ENCODE measurements at places on chromosomes 2 and 18.
A peak's percentile ranks its signal among the peaks of the same experiment; 100 is the strongest.

DNA sequence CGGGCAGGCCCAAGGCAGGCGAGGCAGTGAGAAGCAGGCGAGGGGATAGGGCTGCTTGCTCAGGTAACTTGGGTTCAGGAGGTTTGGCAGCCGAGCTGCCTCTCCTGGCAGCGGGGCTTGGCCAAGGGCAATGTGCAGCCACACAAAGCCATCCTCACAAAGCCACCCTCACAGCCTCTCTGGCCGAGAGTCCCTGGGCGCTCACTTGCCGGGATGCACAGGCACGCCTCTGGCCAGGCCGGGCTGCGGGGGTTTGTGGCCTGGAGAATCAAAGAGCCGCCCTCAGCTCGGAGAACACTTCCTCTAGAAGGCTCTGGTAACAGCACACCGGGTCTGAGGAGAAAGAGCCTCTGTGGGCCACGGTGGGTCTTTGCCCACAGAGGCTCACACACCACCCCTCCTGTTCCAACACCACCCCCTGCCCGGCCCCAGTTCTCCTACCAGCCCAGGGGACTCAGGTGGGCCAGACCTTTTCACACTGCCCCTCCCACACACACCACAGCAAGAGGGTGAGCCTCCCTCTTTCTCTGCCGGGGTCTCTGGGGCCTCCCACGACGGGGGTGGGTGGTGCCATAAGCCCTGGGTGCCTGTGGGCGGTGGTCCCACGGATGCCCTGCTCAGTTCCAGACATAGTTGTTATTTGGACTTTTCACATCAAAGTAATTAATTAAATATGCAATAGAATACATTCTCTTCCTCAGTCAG is 186.9 kb downstream of the ZFP36L2 start:
- no peak for DNase-seq

DNA sequence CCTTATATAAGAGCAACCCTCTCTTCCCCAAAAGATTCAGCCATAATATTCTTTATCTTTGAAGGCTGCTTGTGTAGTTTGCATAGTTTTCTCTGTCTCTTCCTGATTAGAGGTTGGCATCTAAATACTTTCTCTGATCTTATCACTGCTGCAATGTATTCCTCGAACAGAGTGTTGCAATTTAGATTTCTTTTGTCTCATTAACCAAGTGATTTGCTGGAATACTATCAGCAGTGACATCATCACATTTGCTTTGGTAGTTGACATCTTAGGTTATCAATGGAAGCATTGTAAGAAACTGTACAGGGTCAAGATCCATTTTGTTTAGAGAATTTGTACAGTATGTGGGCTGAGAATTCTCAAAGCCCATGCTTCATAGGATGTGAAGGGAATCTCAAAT is 72.0 kb upstream of the NEUROD1 start:
- no peak for DNase-seq

DNA sequence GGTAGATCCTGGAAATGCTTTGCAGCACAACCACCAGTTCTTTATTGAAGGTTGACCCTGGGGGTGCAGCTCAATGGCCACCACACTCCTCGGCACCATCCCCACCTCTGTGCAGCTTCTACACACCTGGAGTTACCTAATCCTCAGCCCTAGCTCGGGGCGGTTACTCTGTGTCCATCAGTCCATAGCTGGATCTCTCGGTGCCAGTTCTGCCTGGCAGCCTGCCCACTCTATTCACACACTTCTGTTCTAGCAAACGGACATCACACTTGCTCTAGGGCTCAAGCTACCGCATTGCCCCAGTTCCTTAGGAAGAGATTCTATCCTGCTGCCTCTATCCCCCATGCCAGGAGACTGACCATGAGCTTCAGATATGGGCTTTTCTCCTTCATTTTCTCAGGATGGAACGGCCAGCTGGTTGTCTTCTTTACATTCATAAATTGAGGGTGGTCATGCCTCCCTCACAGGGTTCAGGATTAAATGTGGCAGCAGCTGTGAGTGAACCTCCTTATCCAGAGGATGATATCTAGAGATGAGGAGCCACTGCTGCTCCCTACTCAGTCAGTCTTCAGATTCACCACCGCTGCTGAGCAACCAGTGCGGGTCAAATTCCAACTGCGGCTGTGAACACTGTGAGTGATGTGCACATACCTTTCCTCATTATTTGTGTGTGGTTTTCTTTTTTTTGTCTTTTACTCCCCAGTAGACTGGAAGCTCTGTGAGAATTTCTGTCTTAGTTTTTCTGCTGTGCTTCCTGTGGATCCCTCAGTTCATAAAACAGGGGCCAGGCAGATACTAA is 66.9 kb upstream of the TRIB2 start:
- no peak for DNase-seq

DNA sequence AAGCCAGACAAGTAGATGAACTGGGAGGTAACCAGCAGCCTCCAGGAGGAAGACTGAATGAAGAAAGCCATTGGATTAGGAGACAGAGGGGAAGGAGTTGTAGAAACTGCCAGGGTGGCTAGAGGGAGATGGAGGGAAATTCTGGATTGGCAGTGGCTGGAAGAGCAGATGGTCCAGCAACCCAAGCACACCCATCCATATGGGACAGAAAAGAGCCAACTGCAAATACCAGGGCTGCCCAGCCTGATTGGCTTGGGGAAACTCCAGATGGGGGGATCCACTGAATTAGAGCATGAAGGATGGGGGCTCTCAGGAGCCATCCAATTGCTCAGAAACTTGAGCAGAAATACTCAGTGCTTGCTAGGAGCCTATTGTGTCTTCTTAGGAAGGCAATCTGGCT is 173.5 kb upstream of the EPB41L3 start:
- DNase-seq: no peak

- peak; percentile 63 for DNase-seq
Observed at GRCh38 chr2:85308896-85309555, 18.8 kb downstream of the TGOLN2 start.

All from astrocyte of the spinal cord (primary cell).